ENCODE measurements at places on chromosomes 13 and 19.
A peak's percentile ranks its signal among the peaks of the same experiment; 100 is the strongest.

- DNase-seq, result no peak
These were observed 39.5 kb downstream of the PCCA start for GRCh38 chr13:100128373-100128772.

GRCh38 chr19:48135411-48135810 is 24.8 kb upstream of the PLA2G4C start:
- DNase-seq, result peak; percentile 52

DNA sequence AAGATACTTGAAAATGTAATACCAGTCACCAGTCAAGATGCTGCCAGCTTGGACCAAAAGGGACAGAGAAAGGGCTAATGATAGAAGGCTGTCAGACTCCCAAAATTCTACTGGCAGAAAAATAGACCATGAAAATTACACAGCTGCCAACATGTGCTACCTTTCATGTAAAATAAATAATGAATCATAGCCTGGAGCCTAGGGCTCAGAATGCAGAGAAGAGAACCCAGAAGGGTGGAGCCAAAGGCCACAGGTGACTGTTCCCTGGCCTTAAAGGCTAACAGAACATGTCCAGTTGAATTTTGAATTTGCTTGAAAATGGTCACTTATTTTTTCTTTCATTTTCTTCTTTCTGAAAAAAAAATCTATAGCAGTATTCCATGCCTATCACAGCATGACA is 1827.0 kb upstream of the MIR17HG start:
- no peak for DNase-seq

DNA sequence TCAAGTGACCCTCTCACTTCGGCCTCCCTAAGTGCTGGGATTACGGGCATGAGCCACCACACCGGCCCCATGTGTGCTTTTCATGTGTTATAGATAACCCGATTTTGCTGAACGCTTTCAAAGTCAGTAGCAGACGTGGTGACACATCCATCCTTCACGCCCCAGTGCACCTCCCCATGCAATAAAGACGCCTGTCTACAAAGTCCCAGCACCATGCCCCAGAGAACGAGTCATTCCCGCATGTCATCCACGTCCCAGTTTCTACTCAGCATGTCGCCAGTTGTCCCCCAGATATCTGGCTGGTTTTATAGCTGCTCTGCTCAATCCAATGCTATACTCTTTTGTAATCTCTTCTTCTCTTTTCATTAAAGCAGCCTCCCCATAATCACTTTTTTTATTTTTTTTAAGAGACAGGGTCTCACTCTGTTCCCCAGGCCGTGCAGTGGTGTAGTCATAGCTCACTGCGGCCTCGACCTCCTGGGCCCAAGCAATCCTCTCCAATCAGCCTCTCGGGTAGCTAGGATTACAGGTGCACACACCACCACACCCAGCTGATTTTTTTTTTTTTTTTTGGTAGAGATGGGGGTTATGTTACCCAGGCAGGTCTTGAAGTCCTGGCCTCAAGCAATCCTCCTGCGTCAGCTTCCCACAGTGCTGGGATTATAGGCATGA is 42.5 kb downstream of the DNM2 start:
- no peak for DNase-seq
